ENCODE measurements at places on chromosomes 2 and 18.

- DNase-seq: no peak
These were observed 3.8 kb downstream of the EMILIN1 start for GRCh38 chr2:27081984-27082772.

- DNase-seq: no peak
These were observed 334.1 kb downstream of the RIT2 start for GRCh38 chr18:42781298-42781815.

- no peak for DNase-seq
These were observed 630.5 kb downstream of the TDRD15 start for GRCh38 chr2:21754164-21754788.

- no peak for DNase-seq
These were observed 766.8 kb upstream of the FAM98A start for GRCh38 chr2:34365932-34366331.

- no peak for DNase-seq
These were observed 34.1 kb upstream of the GRB14 start for GRCh38 chr2:164655336-164655735.
